Stimulated activated CD4-positive, alpha-beta T cell treated with anti-CD3 and anti-CD28 coated beads, Interleukin-15, amount 100 ng/mL, for 1 hour (primary cell): ENCODE measurements at places on chromosomes 5 and 9.

DNA sequence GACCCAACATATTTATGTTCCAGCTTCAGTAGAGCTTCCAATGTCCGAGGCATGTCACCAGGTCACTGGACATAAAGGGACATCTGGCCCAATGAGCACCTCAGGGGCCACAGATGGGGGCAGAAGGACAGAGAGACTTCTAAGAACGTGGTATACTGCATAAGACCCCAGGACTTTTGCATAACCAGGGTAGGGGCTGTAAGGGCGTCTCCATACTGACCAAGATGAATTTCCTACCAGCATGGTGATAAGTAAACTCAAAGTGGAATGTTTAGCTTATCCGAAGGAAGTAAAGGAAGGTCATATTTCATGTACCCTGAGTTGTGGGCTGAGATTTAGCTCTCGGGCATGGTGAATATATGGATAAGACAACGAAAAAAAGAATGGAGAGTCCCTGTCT, 17.5 kb upstream of the COL27A1 start:
- DNase-seq: no peak

GRCh38 chr9:93466416-93467061, 13.2 kb upstream of the FAM120AOS start:
- no peak for DNase-seq

DNA sequence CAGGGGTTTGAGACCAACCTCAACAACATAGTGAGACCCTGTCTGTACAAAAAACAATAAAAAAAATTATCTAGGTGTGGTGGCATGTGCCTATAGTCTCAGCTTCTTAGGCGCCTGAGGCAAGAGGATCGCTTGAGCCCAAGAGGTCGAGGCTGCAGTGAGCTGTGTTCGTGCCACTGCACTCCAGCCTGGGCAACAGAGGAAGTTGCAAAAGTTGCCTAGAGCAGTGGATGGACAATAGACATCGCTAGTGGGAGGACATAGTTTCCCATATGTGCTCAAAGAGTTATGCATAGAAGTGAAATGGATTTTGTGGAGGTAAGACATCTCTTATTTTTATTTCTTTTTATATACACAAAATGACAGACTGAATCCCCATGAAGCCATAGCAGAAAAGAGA, 19.0 kb downstream of the HNRNPK start:
- DNase-seq: no peak

- DNase-seq: no peak
Observed at GRCh38 chr9:111621895-111622480, 9.1 kb upstream of the DNAJC25 start.

DNA sequence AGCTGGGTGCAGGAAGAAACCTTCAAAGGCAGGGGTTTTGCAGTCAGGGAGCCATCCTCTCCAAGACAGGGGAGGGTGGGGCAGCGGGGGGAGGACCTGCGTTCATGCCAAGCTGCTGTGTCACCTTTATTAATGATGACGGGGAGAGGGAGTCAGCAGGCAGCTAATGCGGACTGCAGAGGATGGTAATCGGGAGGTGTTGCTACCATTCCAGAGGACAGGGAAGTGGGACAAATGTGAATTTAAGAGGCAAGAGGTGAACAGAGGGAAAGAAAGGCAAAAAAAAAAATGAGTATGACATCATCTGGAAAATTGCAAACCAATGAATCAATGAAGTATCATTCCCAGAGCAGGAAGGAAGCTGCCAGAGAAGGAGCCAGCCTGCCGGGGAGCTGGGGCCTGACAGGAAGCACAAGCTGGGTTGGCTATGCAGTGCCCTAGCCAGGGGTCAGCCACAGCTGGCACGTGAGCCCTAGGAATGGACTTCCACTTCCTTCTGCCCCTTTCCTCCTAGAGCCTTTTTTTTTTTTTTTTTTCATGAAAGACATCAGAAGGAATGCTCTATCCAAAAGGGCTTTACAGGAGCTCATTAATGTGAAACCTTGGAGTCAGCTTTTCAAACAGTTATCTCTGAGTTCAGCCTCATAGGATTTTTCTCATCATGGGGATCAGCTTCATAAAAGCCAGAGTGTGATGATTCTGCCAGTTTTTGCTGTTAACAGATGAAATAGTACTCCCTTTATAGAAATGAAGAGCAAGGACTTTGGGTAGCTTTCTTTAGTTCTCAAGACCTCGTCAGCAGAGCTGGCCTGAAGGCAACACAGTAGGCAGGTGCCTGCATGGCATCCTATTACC, 9.2 kb downstream of the INSYN2B start:
- DNase-seq: no peak

GRCh38 chr5:178131446-178131996, 707 bp downstream of the RMND5B start:
- no peak for DNase-seq

- no peak for DNase-seq
Observed at GRCh38 chr9:133119846-133120500, 1.1 kb downstream of the RALGDS start.

- no peak for DNase-seq
Observed at GRCh38 chr5:42656651-42657015, 100.0 kb upstream of the CCDC152 start.

- DNase-seq: no peak
Observed at GRCh38 chr5:180344696-180344999, 8.5 kb downstream of the GFPT2 start.

- DNase-seq: no peak
Observed at GRCh38 chr5:362189-362588, 40.7 kb downstream of the AHRR start.

DNA sequence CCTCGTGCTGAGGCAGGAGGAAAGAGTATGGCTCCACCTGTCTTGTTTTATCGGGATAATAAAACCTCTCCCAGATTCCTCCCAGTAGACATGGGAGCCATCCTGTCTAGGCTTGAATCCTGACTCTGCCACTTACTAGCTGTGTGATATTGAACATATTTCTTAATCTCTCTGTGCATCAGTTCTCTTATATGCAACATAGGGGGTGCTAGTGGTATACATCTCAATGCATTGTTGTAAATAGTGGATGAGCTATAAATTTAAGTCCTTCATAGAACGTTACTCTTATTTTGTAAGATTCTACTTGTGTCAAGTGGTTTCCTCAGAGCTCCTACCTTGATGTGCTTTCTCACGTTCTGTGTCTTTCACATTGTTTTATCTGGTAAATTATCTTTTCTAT, 417.7 kb upstream of the POU5F2 start:
- DNase-seq: no peak

GRCh38 chr5:142847898-142848790, 78.0 kb downstream of the ARHGAP26 start:
- no peak for DNase-seq

GRCh38 chr5:80246995-80247729, 8.7 kb downstream of the SERINC5 start:
- no peak for DNase-seq

- no peak for DNase-seq
Observed at GRCh38 chr9:130198501-130199179, 26.4 kb downstream of the NCS1 start.

- DNase-seq: no peak
Observed at GRCh38 chr5:95178046-95178651, 106.7 kb downstream of the MCTP1 start.

- DNase-seq: no peak
Observed at GRCh38 chr5:150189326-150189725, 536 bp upstream of the SLC6A7 start.

GRCh38 chr9:98864281-98865174, 57.1 kb downstream of the GALNT12 start:
- DNase-seq: no peak

DNA sequence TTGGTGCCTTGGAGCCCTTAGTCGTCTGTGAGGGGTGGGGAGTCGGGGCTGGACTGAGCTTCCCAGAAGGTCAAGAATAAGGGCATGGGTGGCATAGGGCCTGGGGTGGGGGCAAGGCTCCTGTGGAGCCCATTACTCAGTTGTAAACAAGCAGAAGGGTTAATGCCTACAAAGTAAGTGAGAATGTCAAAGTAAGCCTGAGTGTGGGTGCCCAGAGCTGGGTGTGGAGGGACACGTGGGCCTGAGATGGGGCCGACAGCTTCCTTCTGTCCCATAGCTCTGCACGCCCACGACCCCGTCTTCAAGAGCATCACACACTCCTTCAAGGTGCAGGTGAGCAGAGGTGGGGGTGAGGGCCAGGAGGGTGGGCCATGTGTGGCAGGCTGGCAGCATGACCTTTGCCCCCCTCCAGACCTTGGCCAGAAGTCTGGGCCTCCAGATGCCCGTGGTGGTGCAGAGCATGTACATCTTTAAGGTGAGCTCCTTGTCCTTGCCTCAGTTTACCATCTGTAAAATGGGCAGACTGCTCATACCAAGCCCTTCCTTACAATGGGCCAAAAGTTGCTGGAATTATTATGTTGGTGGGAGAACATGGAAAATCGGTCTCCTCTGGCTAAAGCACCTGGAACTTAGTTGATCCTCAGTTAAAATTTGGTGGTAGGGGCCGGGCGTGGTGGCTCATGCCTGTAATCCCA, 11.1 kb downstream of the DOLK start:
- DNase-seq: no peak

GRCh38 chr5:52497133-52497693, 290.5 kb upstream of the ITGA1 start:
- DNase-seq: no peak

GRCh38 chr9:74172874-74173273, 324.3 kb upstream of the RORB start:
- DNase-seq: no peak

DNA sequence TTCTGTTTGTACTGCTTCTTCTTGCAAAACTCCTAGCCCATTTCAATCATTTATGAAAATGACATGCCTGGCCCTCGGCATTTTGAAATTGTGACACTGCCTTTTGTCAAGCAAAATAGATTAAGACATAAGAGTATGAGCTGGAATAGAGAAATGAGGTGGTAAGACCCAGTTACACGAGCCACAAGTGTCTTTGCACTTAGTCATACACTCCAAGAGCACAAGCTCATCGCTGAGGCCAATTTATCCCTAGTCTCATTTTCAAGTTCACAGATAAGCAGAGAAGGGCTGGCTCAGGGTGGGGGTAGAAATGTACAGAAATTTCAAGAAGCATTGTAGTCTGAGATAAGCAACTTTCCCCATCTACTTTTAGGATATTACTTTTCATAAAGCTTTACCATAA, 40.6 kb upstream of the MAP1B start:
- DNase-seq: no peak

- DNase-seq: no peak
Observed at GRCh38 chr5:138974227-138975063, 99.3 kb upstream of the LRRTM2 start.

GRCh38 chr9:138049085-138049778, 171.7 kb downstream of the CACNA1B start:
- no peak for DNase-seq

DNA sequence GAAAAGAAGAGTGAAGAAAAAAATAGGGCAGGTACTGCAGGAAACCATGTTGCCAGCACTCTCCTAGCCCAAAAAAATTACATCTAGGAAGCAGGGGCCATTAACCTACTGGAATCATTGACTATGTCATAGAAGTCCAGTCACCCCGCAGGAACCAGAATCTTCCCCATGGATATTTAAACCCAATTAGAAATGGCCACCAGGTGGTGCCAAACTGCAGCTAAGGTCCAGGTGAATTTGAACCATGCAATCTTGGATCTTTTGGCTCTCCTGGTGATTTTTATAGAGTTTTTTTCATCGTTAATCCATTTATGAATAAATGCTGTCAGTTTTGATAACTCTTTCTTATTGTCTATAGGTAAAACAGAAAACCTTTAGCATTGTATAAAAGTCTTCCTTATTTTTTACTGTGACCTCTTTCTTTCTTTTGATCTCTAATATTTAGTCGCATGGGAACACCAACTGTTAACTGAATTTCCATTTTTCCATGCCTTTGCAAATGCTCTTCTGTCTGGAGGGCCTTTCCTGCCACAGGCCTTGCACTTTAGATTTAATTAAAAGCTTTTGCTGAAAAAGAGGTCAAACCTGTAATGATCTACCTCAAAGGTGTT, 147.5 kb upstream of the FGF10 start:
- no peak for DNase-seq

GRCh38 chr5:82073179-82073578, 101.4 kb downstream of the ATG10 start:
- DNase-seq: no peak

- no peak for DNase-seq
Observed at GRCh38 chr5:18311266-18311665, 677.0 kb downstream of the TAF11L14 start.

GRCh38 chr9:114828303-114828650, 22.4 kb upstream of the TNFSF15 start:
- DNase-seq: no peak

GRCh38 chr5:129915415-129915814, 11.2 kb downstream of the CHSY3 start:
- no peak for DNase-seq

DNA sequence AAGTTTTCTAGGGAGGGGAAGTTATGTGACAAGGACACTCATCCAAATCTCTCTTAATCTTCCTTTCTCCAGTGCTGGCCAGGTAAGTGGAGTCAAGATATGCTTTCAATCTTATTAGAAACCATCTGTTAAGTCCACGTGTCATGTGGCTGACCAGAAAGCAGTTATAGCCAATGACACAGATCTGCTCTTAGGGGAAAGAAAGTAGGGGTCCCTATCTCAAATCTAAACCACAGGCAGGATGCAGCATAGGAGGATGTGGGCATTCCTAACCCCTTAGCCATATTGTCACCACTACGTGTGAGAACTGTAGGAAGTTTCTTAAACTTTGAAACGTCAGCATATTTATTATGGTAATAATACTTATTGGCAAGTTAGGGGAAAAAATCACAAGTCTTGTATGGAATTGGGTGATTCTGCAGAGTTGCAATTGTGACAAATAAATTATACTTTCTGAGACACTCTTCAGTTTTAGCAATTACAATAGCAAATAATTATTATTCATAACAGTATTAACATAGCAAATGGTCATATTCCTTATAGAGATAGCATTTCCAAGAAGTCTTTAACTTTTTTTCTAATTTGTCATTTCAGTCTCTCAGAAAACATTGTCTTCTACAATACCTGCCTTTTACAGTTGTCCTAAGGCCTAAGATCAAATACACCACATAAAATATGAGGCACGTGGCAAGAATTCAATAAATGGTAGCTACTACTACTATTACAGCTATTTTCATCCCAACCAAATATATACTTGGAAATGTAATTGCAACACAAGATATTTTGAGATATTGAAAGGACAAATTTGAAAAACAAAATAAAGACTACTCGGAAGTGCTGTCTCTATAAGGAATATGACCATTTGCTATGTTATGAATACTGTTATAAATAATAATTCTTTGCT, 236.9 kb downstream of the PDE4D start:
- no peak for DNase-seq

- DNase-seq: no peak
Observed at GRCh38 chr9:81086416-81086815, 602.9 kb downstream of the TLE1 start.

DNA sequence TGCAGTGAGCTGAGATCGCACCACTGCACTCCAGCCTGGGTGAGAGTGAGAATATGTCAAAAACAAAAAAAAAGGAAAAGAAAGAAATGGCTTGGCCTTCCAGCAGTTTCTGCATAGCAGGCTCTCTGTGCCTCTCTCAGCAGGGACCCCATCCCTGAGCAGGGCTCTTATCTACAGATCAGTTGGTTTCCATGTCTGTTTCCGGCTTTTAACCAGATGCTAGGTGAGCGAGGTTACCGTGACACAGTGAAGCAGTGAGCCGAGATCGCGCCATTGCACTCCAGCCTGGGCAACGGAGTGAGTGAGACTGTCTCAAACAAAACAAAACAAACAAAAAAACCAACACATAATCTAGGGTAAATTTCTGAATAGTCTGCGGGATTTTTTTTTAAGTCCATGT, 51.4 kb downstream of the COL5A1 start:
- no peak for DNase-seq
